ENCODE measurements at places on chromosomes 2 and 18.
A peak's percentile ranks its signal among the peaks of the same experiment; 100 is the strongest.

- DNase-seq = no peak
Measured at GRCh38 chr2:221286406-221286805, 285.7 kb downstream of the EPHA4 start.

GRCh38 chr2:96965781-96966514 is 20.4 kb downstream of the FAM178B start:
- no peak for DNase-seq

DNA sequence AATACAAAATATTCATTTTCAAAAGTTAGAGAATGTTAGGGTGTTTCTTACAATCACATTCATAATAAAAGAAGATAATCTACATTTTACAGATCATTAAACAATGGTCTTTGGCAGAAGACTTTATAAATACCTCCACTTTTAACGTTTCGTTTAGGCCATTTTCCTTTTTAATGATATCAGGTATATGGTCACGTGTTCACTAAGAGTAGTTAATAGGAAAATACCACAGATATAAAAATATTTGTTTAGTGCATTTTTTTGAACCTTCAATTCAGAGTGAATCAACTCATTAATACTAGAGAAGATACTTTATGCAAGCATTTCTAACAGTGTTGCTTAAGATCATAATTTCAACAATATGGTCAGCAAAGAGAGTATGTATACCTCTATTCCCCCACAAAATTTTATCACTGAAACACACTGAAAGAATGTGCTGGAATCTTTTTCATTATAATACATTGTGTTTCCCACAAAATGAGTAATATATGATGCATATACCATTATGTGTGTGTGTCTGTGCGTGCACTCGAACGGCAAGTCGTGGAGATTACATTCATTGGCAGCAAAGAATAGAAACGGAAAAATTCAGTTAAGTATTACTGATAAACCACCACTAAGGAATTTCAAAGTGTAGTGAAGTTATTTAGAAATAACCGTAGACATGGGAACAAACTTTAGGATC is 319.9 kb upstream of the THUMPD2 start:
- DNase-seq = no peak

- no peak for DNase-seq
Measured at GRCh38 chr2:79638954-79639353, 126.1 kb downstream of the CTNNA2 start.

DNA sequence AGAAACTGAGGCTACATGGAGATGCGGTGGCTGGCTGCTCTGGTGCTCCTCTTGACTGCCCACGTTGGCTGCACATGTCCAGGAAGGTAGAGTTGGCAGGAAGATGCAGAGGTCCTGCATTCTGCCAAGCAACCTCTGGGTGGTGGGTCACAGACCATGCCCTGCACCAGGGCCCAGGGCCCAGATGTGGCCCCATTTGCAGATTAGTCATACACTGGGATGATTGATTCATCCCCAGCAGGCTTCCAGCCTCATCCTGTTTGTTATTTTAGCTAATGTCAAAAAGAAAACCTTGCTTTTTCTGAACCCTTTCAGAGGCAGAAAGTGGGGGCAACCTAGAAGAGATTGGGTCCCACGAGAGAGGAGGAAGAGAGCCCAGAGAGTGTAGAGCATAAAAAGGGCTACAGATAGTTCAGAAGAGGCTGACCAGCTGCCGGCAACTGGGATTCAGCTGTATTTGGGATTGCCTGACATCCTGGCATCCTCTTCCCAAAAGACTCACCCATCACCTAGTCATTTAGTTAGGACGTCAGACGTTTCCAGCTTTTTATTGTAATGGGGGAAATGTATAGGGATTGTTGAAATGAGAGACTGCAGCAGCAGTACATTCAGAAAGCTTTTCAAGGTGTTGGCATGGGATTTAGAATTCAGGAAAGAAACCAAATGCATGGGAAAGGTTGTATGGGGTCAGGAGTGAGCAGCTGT is 101.9 kb downstream of the CTIF start:
- no peak for DNase-seq

- DNase-seq = no peak
Measured at GRCh38 chr18:41371156-41372045, 583.6 kb upstream of the PIK3C3 start.

GRCh38 chr2:182642328-182642727 is 73.7 kb upstream of the DNAJC10 start:
- peak; percentile 14 for DNase-seq

DNA sequence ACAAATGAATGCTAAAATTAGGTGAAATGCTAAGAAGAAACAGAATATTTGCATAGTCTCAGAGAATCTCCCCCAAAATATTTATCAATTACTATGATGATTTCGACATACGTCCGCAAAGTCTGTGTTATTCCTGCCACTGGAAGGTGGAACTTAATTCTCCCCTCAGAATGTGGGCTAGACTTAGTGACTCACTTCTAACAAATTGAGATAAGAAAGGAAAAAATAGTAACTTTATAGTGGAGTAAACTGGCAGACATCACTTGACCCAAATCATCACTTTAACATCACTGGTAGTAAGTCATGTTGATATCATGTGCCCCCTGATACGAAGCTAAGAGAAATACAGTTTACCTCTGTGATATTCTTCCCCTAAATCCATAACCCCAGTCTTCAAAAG is 23.5 kb downstream of the HADHB start:
- DNase-seq = no peak

DNA sequence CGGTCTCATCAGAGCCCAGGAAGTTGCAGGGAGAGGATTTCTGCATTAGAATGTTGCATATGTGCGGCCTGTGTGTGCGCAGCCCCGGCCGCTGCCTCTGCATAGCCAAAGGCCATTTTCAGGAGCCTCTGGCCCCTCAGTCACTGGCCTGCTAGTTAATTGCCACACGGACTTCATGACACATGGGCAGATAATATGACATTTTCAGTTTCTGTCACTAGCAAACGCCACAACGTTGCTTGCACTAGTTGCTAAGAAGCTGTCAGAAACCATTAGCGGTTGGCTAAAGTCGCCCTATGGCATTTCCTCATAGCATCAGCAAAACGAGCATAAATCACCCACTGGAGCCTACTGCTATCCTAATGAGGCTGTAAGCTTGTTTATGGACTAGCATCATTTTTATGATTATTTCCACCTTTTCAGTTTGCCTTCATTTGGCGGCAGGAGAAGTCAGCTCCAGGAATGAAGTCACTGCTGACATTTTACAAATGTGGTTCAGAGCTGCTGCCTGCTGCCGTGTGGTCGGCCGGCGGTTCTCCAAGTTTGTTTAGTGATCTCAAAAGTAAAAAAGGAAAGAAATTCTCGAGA is 73.7 kb downstream of the MEIS1 start:
- DNase-seq = no peak

DNA sequence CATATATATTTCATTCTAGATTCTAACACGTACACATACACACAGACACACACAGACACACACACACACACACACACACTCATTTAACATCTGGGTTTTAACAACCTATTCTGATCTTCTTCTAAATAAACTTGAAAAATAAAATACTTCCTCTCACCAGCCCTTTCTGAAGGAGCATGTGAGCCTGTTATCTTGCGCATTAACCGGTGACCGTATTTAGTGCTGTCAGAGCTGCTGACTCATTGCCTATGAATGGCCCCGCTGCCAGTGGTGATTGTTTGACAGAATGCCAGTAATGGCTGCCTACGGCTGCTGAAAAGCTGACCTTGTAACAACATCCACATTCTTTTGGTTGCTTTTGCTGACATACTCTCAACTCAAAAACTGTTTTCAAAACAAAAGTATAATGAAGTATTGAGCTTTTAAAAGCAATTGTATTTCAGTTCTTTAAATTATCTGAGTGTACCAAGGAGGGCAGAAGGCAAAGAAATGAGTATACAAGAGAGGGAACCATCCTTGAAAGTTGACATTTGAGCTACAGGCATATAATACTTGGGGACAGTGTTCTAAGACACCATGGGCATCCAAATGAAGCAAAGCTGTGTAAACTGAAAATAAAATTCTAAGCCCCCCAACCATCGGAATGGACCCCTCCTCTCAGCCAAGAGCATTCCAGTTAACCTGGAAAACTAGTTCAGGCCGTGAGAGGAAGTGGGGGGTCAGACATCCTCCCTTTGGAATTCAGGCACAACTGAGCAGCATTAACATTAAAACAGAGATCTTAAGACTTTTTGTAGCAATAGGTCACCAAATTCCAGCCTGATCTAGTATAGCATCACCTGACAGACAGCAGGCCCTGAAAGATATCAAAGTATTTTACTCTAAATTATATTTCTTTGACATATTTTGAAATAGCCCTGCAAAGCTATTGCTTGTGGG is 50.2 kb upstream of the DTNA start:
- peak; percentile 29 for DNase-seq

DNA sequence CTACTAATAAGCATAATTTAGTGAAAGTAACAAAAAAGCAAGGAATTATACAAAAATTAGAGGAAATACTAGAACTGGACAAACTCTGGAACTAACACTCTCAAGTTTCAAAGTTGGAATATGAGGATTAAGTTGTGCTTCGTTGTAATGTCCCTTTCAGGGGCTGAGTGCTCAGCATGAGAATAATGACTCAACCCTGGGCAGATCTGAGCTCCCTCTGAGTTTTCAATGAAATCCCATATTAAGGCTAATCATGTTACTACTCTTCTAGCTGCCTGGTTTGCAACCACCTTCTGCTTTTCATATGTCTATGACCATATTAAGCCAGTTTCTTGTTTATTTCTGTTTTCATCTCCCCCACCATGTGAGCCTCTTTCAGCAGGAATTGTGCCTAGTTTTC is 274.9 kb upstream of the LRRTM4 start:
- no peak for DNase-seq

DNA sequence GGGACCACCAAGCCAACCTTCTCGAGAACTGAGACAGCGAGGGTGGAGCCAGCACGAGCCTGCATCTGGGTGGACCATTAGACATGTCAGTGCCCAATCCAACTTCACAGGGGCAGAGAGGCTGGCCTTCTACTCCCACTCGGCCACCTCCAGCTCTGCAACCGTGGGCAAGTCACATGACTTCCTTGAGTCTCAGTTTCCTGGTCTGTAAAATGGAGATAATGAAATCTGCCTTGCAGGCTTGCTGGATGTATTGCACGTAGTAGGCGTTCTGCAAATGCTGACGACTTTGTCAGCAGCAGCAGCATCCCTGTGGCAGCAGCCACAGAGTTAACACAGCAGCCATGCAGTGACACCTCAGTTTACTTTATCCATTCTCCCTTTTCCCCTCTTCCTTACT is 208.9 kb downstream of the GLI2 start:
- no peak for DNase-seq

GRCh38 chr2:132729522-132729921 is 59.5 kb upstream of the LYPD1 start:
- no peak for DNase-seq

- DNase-seq = no peak
Measured at GRCh38 chr2:58155160-58155778, 85.9 kb downstream of the FANCL start.

GRCh38 chr2:20322527-20323300 is 27.9 kb downstream of the PUM2 start:
- DNase-seq = no peak
